ENCODE measurements at places on chromosomes 1 and 21.

DNA sequence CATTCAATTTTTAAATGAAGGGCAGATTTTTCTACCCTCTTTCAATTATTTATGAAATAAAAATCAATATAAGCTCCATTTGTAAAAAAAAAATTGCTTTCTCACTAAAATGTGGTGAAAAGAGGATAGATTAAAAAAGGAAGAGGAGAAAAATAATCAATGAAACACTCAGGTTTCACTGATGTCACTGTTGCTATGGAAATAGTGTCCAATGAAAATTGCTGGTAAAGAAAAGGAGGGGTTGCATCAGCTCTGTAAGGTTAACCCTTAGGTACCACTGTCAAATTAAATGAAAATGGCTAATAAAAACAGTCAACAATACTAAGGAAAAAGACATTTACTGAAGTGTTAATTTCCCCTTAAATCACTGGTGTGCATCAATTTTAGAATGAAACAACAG lies 91.6 kb upstream of the TTC39A start:
- DNase-seq: peak; percentile 96

- DNase-seq: no peak
Measured at GRCh38 chr1:23793861-23794731, 3.2 kb downstream of the LYPLA2 start.

GRCh38 chr21:28590026-28590425 lies 402.7 kb downstream of the LTN1 start:
- no peak for DNase-seq

GRCh38 chr1:152533327-152533938 lies 19.2 kb downstream of the CRCT1 start:
- DNase-seq: peak; percentile 34

DNA sequence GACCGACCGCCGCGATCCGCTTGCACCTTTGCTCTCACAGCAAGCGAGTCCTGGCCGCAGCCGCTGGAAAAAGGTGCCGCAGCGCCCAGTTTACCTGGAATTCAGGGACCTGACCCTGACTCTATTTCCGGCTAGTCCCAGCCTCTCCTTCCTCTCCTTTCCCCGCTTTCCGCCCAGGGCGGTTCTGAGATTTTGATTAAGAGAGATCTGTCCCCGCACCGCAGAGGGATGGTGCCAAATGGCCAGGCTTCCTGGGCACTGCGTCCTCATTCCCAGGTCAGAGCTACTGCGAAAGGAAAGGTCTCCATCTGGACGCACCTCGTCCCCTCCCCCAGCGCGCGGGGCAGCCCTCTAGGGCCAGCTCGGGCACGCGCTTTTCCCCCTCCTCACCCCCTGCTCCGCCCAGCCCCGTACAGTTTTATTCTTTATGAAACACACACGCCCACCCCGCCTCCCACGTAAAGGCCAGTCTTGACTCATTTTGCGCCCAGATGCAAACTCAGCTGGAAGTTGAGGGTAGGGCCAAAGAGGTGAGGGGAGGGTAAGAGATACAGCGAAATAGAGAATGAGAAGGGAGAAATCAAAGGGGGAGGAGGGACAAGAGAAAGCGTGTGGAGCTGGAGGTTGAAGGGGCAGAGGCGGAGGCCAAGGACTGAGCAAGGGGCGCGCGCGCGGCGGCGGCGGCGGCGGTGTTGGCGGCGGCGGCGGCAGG lies 411.8 kb upstream of the ESRRG start:
- DNase-seq: peak; percentile 4

DNA sequence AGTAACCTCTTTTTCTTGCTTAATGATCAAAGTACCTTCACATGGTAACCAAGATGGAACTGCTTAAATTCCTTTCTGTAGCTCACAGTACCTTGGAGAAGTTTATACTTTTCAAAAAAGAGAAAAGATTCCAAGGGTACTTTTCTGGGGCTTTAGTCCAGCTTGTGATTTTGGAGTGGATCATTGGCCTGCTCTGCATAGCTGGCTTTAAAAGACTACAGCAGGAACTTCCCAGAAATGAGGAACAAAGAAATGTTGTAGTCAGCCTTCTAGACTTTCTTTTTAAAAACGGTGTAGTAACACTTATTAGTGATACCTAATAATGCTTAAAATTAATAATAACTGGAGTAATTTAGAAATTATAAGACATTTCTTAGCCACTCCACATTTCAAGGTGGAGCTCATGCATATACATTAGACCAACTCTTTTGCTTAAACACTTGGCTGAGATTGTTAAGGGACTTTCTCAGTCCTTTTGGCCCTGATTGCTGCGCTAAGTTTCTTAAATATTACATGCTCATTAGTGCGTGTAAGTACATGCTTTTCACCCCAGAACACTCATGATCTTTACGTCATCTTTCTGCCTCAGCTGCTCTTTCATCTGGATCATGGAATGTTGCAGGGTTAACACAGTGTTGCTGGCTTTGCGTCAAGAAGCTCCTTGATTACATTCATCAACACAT lies 57.3 kb downstream of the SDCCAG8 start:
- no peak for DNase-seq

- DNase-seq: no peak
Measured at GRCh38 chr1:65524931-65525265, 104.4 kb downstream of the LEPR start.

- DNase-seq: no peak
Measured at GRCh38 chr1:85563139-85563538, 17.4 kb upstream of the CCN1 start.

DNA sequence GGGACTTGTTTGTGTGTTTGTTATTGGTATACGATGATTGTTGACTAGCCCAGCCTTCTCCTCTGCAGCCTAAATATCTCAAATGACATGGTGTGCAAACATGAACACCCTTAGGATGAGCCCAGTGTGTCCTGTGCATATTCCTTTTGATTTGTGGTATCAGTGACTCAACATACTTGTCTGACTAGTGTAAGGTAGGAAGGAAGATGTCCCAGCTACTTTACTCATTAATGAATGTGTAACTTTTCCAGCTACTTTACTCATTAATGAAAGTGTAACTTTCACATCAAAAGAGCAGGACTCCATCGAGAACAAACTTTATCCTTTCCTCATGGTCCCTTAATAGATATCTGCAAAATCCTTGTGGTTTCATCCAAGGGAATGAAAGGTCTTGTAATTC lies 2.7 kb upstream of the ZNF692 start:
- DNase-seq: no peak
